ENCODE measurements at places on chromosomes 7 and 10. TPM values are rescaled to one million over a fixed set of nuclear protein-coding genes. Genes with fewer than 3 reads are reported as not detected.

DNA sequence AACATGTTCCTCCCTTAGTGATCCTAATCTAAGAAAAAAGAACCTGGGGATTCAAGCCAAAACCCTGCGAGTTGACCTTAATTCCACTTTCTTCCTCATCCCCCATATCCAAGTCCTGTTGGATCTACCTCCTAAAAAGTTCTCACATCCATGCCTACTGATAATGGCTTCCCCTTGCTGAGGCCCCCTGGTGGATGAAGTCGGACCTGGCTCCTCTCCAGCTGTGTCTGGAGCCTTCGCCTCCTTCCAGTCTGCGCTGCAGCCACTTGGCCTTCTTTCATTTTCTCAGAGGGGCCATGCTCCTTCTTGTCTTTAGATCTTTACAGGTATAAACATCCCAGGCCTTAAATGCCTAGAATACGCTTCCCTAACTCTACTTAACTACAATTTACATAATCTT lies 8.1 kb downstream of the PDE1C start:
- DNase-seq = peak; percentile 66

GRCh38 chr10:68333440-68334431 lies 1.0 kb upstream of the PBLD start:
- no peak for DNase-seq

Gene TFEC
- 4.4 TPM for total RNA-seq

GRCh38 chr10:102653060-102653459 lies 8.8 kb downstream of the TRIM8 start:
- DNase-seq = no peak

DNA sequence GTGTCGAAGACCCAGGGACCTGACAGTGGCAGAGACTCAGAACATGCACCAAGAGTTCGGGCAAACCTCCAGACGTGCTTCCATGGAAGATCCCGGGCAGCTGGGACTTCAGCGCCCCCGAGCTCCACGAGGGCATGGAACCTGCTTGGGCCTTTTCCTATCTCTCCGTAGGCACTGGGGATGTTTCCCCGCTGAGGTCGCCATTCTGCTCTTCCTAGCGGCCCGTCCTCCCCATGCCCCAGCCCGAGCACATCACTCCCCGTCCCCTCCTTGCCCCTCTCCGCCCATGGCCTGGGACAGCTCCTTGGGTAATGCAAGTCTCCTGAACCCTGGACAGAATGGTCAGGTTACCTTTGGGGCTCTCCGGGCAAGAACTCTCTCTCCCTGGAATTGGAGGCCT lies 32.3 kb upstream of the SHH start:
- peak; percentile 45 for DNase-seq

Gene ANXA8
- 0.16 TPM for total RNA-seq

Gene TAC1
- 14.4 TPM for total RNA-seq

DNA sequence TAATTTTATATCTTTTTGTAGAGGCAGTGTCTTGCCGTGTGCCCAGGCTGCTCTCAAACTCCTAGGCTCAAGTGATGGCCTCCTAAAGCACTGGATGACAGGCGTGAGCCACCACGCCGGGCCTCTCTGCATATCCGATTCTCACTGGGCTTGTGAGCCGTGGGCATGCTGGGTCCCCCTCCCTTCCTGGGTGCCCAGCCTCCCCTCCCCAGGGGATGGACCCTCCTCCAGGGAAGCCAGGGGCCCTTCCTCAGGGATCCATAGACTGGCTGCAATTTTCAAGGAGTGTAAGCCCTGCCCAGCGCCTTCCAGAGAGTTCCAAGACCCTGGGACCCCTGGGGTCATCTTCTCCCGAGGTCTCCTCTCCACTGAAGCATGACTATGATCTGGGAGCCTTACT lies 23.7 kb upstream of the ELFN1 start:
- DNase-seq = no peak

GRCh38 chr10:69243817-69244216 lies 23.7 kb downstream of the HKDC1 start:
- no peak for DNase-seq

DNA sequence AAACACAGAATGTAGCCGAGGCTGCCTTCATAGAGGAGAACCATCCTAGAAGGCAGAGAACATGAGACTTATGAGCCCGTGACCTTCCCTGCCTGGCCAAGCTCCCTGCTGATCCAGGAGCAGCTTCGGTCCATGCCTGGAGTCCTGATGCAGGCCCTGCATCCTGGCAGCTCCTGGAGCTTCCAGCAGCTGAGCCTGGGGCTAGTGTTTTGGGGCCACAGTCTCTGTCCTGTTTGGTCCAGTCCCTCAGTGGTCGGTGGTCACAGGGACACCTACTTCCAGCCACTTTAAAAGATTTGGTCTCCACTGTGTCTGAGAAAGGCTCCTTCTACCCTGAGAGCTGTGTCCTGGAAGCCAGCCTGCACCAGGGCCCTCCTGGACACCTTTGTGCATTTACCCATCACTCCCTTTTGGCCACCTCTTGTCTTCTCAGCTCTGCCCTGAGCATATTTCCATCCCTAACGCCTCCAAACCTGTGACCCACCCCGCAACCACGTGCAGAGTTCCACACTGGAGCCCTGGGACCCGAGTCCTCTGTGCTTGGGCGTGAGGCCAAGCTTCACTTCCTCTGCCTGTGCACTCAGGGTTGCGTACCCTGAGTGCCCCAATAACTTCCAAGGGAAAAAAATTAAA lies 315.2 kb upstream of the ZNF32 start:
- DNase-seq = no peak

Gene AMPH
- total RNA-seq = 4.3 TPM

GRCh38 chr10:79126351-79127080 lies 57.8 kb downstream of the ZMIZ1 start:
- no peak for DNase-seq

DNA sequence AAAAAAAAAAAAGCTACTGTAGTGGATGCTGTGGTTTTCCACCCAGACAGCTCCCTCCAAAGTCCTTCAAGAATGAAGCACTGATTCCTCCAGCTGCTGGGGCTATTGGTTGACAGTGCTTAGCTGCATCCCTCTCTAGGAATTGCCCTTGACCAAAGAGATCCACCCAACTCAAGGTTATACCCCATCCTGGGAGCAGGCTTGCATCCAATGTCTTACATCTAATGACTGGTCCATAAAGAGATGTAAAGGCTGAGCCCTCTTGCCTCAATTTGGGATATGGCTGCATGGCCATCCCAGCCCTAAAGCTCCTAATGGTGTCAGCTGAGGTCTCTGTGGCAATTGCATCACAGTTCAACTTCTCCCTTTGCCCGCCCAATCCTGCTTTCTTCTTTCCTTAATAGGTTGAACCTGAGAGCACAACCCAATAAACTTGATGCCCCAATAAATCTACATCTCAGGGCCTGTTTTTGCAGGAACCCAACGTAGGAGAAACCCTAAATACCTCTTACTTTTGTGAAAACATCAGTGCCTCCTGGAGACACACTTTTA lies 4.4 kb downstream of the GPR37 start:
- DNase-seq = no peak

- no peak for DNase-seq
These were observed 92.0 kb downstream of the ITGA8 start for GRCh38 chr10:15627617-15628196.

DNA sequence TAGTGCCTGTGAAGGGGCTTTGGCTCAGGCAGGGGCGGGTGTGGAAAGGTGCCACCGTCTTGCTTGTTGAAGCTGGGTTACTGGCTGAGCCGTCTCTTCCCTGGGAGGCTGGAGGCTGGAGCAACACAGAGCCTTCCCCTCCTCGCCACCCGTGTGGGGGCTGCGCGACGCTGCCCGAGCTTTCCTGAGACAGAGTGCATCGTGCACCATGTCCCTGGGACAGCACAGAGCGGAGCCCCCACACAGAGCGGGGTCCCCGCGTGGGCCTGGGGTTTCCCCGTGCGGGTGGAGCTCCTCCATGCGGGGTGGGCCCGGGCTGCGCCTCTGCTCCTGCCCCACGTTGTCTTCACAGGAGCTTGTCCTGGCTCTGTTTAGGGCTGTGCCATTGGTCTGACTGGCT lies 69.9 kb downstream of the INPP5A start:
- DNase-seq = peak; percentile 59

GRCh38 chr10:70649526-70649925 lies 22.8 kb upstream of the ADAMTS14 start:
- DNase-seq = no peak

Gene KCNH2
- 107 TPM for total RNA-seq

Gene CDH23
- 3.0 TPM for total RNA-seq

Gene EPDR1
- total RNA-seq = 12.2 TPM

Gene DUSP5
- total RNA-seq = 11.6 TPM

Gene SPDYE9
- total RNA-seq = not detected

Gene PNLIPRP1
- not detected for total RNA-seq

GRCh38 chr7:143042159-143042789 lies 9.9 kb upstream of the OR6V1 start:
- no peak for DNase-seq

DNA sequence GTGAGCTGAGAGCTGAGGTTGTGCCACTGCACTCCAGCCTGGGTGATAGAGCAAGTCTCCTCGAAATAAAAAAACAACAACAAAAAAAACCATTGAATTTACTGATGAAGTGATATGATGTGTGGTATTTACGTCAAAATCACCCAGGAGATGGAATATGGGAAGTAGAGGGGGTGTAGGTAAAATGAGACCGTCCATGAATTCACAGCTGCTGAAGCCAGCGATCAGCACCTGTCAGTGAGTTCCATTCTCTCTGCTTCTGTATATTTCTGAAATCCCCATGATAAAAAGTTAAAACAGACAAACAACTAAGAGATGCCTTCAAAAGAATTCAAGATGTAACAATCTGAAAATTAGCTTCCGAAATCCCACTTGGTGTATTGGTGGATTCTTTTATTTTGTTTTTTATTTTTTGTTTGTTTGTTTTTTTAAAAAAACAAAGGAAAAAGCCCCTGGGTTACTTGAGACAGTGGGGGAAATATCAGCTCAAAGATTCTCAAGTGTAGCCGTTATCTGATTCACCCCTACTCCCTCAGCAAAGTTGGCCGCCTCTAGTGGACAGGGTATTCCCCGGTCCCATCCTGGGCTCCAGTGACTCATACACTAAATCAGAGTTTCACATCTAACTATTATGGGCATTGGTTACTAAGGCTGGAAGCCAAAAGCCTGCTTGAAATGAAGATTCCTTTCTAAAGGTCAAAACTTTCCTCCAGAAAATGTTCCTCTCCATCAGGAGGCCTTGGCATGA lies 76.4 kb downstream of the MAP3K8 start:
- DNase-seq = peak; percentile 75

Gene MYH16
- not detected for total RNA-seq

All from sigmoid colon (tissue), 7 donors.